Fibroblast of skin of left quadriceps (primary cell): ENCODE measurements at places on chromosomes 3 and 15.
A peak's percentile ranks its signal among the peaks of the same experiment; 100 is the strongest.

GRCh38 chr3:46096336-46096735, 69.1 kb upstream of the XCR1 start:
- DNase-seq: no peak

DNA sequence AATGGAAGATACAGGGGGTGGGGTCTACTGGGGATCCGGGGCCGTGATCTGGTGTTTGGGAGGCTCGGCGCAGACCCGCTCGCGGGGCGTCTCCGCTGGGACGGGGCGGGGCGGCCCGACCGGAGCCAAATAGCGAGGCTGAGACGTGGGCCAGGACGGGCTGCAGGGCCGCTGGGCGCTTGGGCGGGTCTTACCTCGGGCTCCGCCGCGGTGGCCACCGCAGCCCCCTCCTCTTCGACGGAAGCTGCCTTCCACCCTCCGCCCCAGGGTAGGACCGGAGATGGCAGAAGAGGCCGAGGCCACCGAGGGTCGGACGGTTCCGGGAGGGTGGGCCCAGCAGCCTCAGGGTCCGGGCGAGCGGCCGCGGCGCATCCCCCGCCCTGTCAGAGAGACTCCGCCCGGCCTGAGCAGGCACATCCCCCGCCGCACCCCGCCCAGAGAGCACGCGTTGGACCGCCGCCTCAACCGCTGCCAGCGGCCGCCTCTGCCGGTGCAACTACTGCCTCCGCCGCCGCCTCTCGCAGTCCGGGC, 399 bp downstream of the MYO9A start:
- peak; percentile 45 for DNase-seq

DNA sequence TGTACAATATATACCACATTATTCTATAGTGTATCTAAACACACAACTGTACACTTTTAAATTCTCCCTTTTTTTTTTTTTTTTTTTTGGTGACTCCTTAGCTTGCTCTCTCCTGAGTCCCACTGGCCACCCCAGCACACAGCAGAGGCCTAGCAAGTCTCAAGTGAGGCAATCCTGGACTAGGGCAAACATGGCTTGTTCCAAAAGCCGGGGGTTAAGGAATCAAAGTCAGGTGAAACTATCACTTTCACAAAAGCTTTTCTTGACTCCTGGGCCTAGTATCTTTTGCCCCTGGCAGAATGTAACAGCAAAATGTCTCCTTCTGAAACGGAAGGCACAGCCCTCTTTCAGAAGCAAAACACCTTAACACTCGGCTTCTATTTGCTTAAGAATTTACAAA, 5.8 kb downstream of the EOMES start:
- no peak for DNase-seq

- no peak for DNase-seq
These were observed 235.4 kb downstream of the TBL1XR1 start for GRCh38 chr3:176961916-176962315.

DNA sequence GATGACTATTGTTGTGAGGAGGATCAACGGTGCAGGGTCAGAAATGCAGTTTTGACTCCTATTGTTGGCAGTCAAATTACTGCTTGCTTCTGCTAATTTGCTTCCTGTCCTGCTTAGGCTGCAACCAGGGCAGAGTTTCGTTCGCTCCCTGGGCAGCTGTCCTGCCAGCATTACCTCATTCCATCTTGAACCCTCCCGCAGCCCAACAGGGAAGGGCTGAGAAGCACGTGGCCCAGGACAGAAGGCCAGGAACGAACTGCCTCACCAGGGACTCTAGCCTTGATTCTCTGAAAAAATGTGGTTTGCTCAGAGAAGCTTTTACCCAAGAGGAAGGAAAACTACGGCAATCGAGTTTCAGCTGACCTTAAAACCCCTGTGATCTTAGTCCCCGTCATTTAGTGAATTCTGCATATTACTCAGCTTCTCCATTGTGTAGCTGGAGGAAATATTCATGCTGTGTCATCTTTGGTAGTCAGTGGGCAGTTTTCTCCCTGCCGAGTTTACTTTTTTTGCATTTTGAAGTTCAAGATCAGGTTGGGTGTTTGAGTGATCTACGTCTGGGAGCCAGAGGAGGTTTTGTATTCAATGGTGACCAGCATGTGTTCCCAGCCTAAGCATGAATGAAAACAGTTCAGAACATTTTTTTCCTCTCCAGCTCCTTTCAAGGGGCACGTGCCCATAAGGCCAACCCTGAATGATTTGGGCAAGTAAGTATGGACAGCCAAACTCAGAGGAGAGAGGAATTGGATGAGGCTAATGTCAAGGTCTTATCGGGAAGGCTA, 23.0 kb downstream of the TLNRD1 start:
- no peak for DNase-seq

DNA sequence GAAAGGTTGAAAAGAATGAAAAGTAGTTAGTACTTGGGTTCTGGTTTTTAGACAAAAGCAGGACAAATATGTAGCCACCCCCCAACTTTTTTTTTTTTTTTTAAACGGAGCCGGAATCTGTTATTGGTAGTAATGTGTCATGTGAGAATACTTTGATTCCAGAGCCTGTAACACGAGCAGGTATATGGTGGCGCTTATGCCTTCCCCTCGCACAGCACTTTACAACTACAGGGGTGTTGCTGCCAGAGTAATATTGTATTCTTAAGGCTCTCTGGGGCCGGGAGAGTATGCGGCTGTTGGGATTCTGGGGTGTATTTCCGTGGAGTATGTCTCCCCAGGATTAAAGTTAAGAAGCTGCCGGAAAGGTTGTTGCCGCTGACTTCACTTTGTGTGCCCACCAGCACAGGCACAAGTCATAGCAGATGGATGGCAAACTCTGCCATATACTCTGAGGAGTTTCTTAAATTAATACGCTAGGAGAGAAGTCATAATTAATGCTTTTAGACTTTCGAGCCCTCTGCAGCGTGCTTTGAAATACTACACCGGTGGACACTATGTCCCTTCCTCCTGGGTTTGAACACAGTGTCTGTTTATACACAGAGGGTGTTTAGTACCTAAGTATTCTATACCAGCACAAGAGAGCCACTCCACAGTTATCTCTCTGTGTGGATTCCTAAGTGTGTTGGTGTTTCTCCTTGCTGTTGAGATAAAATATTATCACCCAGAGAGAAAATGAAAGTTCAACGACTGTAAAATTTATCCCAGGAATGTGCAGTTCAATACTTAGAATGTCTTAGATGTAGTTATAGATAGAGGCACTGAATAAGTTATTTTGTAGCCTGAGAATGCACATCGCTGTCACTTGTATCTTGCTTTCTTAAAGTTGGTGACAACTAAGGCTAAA, 1.4 kb downstream of the MBNL1 start:
- no peak for DNase-seq

GRCh38 chr3:42635111-42635510, 18.4 kb upstream of the ZBTB47 start:
- DNase-seq: no peak

DNA sequence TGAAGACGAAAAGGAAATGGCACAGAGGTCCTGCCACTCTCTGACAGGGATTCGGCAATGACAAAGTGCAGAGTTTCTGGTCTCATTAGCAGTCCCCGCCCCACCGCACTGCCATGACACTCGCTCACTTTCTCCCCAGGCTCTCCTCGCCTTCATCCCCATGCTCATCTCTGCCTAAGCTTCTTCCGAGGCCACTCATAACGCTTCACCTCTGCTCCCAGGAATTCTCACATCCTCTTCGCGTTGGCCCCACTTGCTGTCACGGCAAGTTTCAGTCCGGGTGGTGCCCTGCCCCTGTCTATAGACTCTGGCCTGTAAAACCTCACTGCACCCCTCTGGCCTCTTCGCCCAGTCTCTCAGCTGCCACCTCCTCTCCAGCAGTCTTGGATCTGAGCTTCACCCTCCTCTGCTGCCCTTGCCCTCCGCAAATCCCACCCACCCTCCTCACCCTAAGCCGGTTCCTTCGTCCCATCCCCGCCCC, 654 bp downstream of the RUBCN start:
- no peak for DNase-seq

DNA sequence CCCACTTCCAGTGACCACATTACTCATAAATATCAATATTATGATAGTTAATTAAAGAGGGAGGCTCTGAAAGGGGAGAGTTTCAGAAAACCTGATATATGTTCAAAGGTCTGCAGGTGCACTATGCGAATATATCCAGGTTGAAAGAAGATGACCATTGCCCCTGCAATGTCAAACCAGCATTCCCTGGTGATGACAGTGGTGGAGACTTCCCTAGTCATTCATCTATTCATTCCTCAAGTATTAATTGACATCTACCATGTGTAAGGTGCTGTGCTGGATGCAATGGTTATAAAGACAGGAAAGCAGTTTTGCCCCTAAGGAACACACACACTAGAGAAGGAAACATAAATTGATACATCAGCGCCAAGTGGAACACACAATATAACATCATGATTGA, 588.3 kb upstream of the KCNMB2 start:
- no peak for DNase-seq

GRCh38 chr3:126961191-126961790, 21.6 kb upstream of the PLXNA1 start:
- no peak for DNase-seq

DNA sequence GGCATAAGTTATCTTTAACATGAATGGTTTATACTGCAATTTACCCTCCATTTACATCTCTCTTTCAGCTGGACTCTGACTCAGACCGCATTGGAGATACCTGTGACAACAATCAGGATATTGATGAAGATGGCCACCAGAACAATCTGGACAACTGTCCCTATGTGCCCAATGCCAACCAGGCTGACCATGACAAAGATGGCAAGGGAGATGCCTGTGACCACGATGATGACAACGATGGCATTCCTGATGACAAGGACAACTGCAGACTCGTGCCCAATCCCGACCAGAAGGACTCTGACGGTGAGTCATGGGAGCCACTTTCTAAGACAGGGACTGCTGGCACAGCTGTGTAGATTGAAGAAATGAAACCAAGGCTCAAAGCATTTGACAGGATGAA, 11.6 kb downstream of the THBS1 start:
- peak; percentile 20 for DNase-seq

GRCh38 chr3:122021811-122022401, at the start of gene ILDR1:
TSS of gene ILDR1 (minus strand) at chr3:122022247. CDS start at chr3:122022077, 170 bp downstream.
- no peak for DNase-seq

GRCh38 chr3:4387210-4388204, 79.6 kb downstream of the SUMF1 start:
- DNase-seq: no peak

- DNase-seq: no peak
These were observed 149.1 kb upstream of the LRRFIP2 start for GRCh38 chr3:37323494-37323893.

GRCh38 chr15:71654720-71655174, 155.6 kb upstream of the NR2E3 start:
- DNase-seq: no peak

GRCh38 chr3:186691676-186692075, 25.5 kb upstream of the KNG1 start:
- DNase-seq: no peak

DNA sequence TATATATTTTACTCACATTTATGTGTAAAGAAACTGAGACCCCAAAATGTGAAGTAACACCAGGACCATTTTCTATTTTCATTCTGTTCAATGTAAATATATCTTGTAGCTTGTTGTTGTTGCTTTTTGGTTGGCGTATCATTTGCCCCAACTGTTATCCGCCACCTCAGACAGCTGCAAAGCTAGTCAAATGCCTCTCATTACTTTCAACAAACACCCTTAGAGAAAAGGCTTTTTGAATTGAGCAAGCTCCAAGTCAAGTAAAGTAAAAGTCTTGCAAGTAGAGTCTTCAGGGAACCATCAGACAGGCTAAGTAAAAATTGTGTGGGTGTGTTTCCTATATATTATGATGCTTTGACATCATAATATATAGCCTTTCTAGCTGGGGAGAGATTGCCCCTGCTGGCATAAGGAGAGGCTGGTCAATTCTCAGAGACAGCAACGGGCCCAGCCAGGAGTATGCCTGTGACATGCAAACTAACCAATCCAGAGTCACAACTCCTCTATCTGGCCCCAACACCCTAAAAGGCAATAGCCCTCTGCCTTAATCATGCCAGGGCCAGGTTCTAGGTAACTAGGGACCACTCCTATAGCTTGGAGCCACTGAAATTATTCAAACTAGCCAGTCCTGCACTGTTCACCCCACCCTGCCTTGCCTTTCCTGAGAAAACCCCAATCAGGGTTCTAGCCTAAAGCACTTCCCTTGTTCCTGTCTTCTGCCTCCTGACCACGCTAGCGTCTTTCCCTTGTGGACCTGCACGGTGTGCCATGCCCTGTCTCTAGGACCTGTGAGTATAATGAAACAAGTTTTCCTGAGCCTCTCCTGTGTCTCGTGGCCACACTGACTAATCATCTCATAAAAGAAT, 75.6 kb downstream of the RAD18 start:
- DNase-seq: no peak

- no peak for DNase-seq
These were observed 72.2 kb downstream of the ADCY5 start for GRCh38 chr3:123376451-123377242.

DNA sequence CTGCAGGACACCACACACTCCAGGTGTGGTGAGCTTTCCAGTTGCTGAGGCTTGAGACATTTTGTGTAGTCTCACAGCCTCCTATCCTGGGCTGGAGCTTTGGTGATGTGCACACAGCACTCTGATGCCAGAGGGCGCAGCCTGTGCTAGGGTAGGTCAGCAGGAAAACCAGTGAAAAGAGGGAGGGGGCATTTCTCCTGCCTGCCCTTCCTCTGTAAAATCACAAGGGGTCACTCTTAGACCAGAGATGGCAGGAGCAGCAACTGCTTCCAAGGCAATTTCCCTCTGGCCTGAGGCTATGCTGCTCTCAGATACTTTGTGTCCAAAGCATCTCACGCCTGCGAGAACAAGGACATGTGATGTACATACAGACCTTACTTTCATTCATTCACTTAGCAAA, 16.5 kb upstream of the MUSTN1 start:
- peak; percentile 3 for DNase-seq

DNA sequence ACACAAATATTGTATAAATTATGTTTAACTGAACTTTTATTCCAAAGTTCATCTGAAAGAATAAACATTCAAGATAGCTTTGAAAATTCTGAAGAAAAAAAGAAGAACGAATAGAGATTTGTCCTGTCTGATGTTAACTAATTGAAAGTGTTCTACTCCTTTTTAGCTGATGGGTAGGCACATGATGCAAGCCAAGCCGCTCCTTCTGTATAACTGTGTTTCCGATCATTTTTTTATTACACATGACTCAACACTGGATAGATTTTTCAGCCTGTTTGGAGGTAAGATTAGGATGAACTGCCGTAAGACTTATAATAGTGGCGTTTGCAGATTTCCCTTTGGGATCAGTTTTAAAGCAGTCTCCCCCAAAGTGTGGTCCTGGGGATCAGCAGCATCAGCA, 19.0 kb downstream of the NSUN3 start:
- no peak for DNase-seq
